ENCODE measurements at places on chromosomes 2 and 18.

DNA sequence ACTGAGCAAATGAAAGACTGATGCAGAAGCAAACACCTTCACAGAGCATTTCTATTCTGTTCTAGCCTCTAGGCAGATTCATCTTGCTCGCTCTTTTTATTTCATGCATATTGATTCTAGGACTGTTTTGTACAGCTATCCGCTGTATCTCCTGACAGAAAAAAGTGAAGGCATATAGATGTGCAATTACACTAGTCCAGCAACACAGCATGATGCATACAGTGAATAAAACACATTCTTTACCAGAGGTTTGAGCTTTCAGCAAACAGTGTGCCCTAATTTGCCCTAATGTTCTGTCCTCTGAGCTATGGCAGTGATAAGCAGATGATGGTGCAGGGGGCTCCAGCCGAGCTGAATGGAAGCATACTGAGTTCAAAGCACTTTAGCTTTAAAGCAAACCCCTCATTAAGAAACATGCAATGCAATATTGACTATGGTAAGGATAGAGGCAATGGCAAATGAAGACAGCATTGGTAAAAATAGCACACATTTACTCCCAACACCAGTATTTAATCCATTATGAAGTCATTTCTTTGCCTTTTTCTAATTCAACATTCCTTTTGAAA is 141.2 kb upstream of the RGPD4 start:
- no peak for DNase-seq

DNA sequence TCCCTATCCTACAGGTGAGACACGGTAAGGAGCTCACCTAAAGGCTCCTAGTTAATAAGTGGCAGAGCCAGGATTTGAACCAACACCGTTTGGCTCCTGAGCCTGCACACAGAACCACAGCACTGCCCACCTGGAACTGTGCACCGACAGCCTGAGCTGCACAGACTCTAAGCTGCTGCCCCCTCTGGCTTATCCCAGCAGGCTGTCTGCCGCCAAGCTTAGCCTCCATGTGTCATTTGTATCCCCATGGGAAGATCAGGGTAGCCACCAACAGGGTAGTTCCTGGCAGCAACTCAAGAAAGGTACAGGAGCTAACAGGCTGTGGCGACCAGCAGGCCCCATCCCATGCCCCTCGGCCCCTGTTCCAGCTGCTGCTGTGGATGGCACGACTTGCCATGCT is 135.7 kb downstream of the LRRC30 start:
- no peak for DNase-seq

DNA sequence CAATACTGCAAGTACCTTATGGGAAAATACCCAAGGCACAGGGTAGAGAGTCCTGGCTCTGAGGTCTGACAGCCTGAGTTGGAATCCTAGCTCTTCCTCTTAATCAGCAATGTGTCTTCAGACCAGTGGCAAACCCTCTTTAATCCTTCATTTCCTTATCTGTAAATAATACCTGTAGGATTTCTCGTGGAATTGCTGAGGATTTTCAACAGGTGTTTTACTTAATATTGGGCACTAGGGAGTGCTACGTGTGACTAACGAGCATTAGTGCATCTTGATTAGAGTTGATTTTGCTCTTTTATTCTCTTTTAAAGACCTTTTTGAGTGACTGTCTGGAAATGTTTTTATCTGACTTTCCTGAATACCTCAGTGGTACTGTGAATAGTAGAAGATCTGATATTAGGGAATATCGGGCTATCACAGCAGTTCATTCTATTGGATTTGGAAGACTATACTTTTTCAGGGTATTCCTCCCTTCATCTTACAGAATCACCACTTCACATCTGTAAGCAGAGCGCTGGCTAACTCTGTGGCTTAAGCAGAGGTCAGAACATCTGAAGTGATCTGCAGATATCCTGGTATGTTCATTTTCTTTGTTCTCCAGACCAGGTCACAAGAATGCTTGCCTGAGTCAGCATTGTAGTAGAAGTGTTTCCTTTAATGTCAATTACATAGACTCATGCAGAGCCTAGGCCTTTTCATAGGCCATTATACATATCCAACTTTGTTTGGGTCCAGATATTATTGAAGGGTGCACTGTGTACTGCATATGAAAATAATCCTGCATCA is 49.1 kb downstream of the ARHGAP28 start:
- DNase-seq, result no peak

DNA sequence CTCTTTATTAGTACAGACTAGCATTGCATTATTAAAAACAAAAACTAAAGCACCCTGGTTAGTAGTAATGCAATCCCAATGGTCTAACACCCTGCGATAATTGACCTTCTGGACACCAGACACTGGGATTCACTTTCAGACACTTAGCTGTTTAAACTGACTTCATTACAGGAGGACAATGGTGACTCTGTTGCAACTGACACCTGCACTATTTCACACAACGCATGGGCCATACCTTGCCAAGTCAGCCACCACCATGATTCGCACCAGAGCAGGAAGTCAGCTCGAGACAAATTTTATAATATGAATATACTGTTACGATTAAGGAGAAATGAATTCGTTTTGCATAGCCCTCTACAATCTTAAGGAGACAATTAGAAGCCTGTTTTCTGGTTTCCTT is 150.7 kb downstream of the MEIS1 start:
- DNase-seq, result no peak

GRCh38 chr2:8526403-8526696 is 155.5 kb upstream of the ID2 start:
- DNase-seq, result no peak

GRCh38 chr18:25283781-25284180 is 68.2 kb downstream of the ZNF521 start:
- no peak for DNase-seq

GRCh38 chr2:154623819-154624218 is 74.7 kb upstream of the KCNJ3 start:
- DNase-seq, result no peak

- DNase-seq, result no peak
Measured at GRCh38 chr2:65018141-65018582, 29.0 kb downstream of the SLC1A4 start.

- DNase-seq, result no peak
Measured at GRCh38 chr2:134764164-134764563, 45.4 kb upstream of the TMEM163 start.

DNA sequence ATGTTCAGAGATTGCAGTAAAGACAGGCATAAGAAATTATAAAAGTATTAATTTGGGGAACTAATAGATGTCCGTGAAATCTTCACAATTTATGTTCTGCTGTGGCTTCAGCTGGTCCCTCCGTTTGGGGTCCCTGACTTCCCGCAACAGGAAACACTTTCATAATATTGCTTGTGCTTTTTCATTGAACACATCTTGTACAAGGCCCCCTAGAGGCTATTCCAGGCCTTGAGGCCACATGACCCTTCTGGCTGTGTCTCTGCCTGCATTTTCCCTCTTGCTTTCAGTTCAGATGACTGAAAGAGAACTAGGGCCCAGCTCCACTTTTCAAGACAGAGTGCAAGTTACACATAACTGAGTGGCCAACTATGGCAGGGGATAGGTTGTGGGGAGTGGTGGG is 164.1 kb downstream of the TMEM247 start:
- no peak for DNase-seq

DNA sequence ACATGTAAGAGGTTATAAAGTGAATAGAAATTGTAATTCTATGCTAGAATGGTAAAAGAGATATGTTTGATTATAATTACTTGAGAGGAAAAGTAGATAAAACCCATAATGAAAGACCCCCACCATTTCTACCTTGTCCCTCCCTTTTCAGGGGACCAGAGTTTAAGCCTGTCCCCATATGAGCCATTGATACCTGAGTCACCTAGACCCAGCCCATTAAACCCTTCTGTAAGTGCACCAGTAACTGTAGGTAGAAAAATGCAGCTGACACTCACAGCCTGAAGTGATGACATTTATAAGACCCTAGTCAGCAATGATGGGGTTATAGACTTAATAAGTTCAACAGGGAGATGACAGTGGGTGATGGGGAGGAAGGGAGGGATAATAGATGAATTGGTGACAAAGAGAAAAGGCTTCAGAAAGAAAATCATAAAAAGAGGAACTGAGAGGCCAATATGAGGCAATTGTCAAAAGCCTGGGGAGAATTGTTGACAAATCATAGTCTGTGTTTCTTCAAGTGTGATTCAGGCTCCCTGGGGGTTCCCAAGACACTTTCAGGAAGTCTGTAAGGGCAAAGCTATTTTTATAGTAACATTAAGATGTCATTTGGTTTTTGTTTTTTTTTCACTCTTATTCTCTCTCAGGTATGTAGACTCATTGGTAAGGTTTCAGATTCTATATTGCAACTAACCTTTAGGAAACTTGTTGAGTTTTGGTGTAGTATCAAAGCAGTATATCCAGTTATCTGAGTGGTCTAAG is 544.2 kb downstream of the SATB2 start:
- no peak for DNase-seq

GRCh38 chr2:241252778-241253475 is 62.5 kb downstream of the HDLBP start:
- DNase-seq, result no peak

GRCh38 chr2:66437109-66437690 is 2.3 kb downstream of the MEIS1 start:
- no peak for DNase-seq

DNA sequence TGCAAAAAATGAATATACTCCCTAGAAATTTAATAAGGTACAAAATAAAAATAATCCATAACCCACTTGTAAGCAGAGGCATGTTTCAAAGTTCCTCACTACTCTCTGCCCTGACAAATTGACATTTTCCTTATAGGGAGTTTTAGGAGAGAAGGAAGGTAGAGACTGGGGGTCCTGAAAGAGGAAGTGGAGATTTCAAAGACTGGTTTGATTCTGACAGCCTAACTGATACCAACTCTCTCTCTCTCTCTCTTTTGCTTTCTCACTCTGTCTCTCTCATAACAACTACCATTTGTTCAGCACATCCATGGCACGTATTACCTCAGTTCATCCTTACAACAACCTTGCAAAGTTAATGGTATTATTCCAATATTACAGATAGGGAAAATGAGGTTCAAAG is 18.6 kb downstream of the FZD7 start:
- DNase-seq, result no peak

GRCh38 chr18:75131381-75132000 is 77.4 kb downstream of the PTGR3 start:
- DNase-seq, result no peak

DNA sequence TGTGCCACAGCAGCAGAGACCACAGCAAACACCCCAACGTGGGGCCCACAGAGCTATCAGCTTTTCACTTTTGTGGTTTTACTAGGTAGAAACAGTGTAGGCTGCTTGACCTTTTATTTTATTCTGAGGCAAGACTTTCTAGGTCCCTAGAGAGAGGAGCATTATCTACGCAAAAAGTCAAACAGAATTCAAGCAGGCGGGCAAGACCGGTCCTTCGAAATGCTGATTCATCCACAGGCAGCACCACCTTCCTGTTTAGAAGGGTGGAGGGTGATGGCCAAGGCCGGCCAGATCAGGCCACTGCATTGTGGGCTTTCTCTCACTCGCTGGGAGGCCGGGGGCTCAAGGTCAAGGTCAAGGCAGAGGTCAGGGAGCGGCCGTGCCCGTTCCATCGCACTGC is 573.0 kb downstream of the GALR1 start:
- no peak for DNase-seq

DNA sequence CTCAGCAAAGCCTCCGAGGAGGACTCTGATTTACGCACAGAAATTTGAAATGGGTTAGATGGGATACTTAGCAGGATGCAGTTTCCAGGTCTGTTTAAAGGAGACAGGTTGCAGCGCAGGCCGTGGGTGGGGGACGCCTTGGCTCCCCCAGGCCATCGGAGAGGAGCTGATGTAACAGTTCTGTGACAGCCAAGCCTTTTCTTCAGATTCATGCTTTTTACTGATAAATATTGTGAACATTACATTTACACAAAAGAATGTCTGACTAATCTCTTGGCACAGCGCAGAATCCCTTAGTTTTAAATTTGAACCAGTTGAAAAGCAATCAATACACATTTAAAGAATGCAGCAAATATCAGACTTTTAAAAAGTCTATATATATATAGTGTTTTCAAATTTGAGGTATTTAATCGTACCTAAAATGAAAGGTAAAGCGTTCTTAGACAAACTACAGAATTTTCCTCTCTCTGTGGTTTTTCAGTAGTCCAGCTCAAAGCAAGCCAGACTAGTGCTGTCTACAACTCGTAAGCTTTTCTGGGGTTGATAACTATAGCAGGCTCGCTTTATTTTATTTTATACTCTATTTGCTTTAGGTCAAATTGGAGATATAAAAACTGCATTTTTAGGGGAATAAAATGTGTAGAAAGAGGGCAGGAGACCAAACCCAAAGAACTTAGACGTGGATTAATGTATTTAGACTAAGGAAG is 221.9 kb downstream of the PIEZO2 start:
- DNase-seq, result no peak

DNA sequence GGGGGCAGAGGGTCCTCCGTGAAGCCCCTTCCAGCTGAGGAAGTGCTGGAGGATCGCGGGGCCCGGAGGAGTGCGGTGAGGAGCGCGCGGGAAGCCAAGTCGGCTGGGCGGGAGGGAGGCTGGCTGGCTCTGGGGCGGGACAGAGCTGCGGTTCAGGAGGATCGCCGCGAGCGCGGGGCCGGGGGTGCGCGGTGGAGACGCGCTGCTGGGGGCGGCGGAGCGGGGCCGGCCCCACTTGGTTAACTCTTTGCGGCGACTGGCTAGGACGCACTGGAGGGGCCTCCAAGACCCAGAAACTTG is 464 bp downstream of the CYBRD1 start:
- DNase-seq, result no peak

DNA sequence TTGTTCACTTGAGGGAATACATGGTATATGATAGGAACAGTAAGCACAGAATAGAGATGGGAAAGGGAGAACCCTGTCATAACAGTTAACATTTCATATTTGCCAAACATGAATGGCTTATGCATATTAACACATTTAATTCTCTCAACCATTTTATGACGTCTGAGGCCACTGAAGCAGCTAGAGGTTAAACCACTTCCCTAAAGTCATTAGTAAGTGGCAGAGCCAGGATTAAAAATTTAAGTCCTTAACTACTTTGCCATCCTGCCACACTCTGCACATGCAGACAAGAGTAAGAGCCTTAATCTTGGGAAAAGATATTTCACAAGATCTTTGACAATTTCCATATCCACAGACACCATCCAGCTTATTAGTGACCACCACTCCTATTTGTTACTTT is 2.1 kb downstream of the LIPT1 start:
- DNase-seq, result no peak

- no peak for DNase-seq
Measured at GRCh38 chr18:79575891-79576685, 103.5 kb upstream of the CTDP1 start.

DNA sequence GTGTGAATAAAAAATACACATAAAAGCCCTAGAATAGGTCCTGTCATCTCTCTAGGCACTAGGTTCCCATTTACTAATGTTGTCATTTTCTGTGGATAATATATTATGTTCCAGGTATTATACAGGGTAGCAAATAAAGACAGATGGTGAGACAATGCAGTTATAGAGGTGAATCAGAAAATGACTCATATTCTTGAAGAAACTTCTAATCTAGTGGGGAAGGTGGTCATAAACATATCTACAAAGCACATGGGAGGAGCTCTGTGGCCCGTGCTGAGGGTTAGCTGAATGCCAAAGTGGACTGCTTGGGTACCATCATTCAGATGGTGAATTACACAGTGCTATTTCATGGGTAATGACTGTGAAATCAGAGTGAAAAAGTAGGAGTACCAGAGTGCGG is 700.9 kb downstream of the ERBB4 start:
- no peak for DNase-seq

- DNase-seq, result no peak
Measured at GRCh38 chr2:202064171-202064880, 8.7 kb upstream of the KIAA2012 start.

- no peak for DNase-seq
Measured at GRCh38 chr2:219570924-219571310, 422 bp downstream of the OBSL1 start.

- no peak for DNase-seq
Measured at GRCh38 chr2:127670055-127670956, 5.0 kb downstream of the LIMS2 start.

GRCh38 chr2:205609113-205609512 is 73.2 kb upstream of the NRP2 start:
- DNase-seq, result no peak
